ENCODE measurements at places on chromosomes 7 and 10.

- peak; percentile 17 for DNase-seq
These were observed 56.1 kb downstream of the SP8 start for GRCh38 chr7:20730611-20731010.

GRCh38 chr7:85612514-85612913, 425.7 kb upstream of the SEMA3D start:
- no peak for DNase-seq

DNA sequence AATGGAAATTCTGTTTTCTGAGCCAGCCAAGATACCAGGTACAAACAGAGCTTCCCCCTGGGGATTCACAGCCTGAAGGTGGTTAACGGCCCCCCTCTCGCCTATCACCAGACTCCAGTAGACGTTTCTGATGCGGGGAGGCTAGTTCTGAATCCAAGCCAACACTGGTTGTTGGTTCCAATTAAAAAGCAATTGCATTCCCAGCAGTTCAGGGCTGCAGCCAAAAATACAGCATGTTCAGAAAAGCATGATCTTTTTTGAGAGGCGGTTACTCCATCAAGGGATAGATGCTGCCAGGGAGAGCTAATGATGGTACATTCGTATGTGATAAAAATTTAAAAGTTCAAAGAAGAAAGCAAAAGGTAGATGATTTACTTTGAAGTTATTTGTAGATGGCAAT, 481.0 kb downstream of the GALNT17 start:
- DNase-seq, result no peak

GRCh38 chr7:26157520-26158105, 5.6 kb downstream of the NFE2L3 start:
- no peak for DNase-seq

- no peak for DNase-seq
These were observed 11.6 kb downstream of the PANK1 start for GRCh38 chr10:89633484-89633883.
